ENCODE measurements at places on chromosomes 4 and X. TPM values are rescaled to one million over a fixed set of nuclear protein-coding genes. Genes with fewer than 3 reads are reported as not detected.

- no peaks in the 10 kb centered on the region for H3K27me3 ChIP-seq
These were observed 502.6 kb upstream of the TECRL start for GRCh38 chr4:64911846-64912245.

DNA sequence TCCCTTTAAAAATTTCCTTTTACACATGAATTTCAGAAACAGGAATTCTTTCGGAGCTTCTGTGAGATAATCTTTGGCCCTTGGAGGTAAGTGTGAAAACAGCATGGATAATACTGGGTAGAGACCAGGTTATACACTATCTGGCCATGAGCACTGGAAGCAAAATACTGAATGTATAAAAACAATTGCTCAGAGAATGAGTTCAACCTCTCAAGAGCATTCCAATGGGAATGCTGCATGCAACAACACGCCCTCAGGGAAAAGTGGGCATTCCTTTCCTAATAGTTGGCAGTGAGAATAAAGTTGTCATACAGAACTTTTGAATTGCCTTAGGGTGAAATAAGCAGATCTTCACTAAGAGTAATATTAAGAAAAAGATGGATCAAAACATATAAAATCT, 574.8 kb upstream of the DIPK2B start:
- peaks cover 18% of the 10 kb centered on the region for H3K4me1 ChIP-seq
- no peaks in the 10 kb centered on the region for H3K27me3 ChIP-seq
- H3K36me3 ChIP-seq = no peaks in the 10 kb centered on the region
- DNase-seq = no peak
- peak overlapping the region; percentile 20 for H3K27ac ChIP-seq

Gene AADAT
- total RNA-seq = 2.1 TPM

Gene AMBN
- total RNA-seq = not detected

DNA sequence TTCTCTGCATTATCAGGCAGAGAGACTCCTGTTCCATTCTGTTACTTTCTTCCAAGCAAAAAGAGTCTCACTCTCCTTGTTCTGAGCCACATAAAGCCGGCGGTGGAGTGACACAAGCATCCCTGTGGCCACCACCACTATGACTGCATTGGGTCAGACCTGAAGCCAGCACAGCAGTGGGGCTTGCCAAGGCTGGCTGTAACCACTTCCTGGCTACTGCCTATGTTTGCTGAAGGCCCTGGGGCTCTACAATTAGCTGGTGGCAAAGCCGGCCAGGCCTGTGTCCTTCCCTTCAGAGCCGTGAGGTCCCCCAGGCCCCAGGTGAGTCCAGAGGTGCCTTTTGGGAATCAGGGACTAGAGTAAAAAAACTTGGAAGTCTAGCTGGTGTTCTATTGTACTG, 31.8 kb downstream of the PLAC8 start:
- H3K27me3 ChIP-seq = no peaks in the 10 kb centered on the region
- H3K36me3 ChIP-seq = peaks cover 8% of the 10 kb centered on the region
- peaks cover 9% of the 10 kb centered on the region for H3K4me1 ChIP-seq
- peak; percentile 79 for DNase-seq
- H3K27ac ChIP-seq = peak overlapping the region; percentile 77

- no peaks in the 10 kb centered on the region for H3K27me3 ChIP-seq
- H3K4me1 ChIP-seq = peaks cover 18% of the 10 kb centered on the region
- no peak overlapping the region for H3K4me3 ChIP-seq
- DNase-seq = no peak
These were observed 99.5 kb downstream of the FBXW7 start for GRCh38 chr4:152436384-152436783.

Gene RASGEF1B
- total RNA-seq = 28.6 TPM

- peak overlapping the region; percentile 77 for H3K27ac ChIP-seq
- H3K4me1 ChIP-seq = peaks cover 48% of the 10 kb centered on the region
- H3K4me3 ChIP-seq = peak overlapping the region; percentile 49
- peak; percentile 96 for DNase-seq
- H3K36me3 ChIP-seq = peaks cover 19% of the 10 kb centered on the region
These were observed 2.1 kb downstream of the PLCXD1 start for GRCh38 chrX:283115-283845.

Gene SLC38A5
- 57.4 TPM for total RNA-seq

DNA sequence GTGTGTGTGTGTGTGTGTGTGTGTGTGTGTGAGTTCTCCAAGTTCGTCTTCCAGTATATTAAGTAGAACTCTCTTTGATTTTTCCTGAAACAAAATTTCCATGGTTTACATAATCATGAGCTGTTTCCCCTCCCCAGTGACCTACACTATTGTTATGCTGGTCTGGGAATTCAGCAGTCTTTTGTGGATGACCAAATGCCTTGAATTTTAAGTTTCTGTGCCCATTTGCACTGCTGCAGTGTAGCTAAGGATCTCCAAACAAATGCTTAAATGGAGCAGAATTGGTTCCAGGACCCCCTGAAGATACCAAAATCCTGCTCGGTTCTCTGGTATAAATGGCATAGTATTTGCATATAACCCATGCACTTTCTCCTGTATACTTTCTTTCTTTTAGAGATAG, 77.2 kb upstream of the SLC34A2 start:
- no peak overlapping the region for H3K4me3 ChIP-seq
- no peaks in the 10 kb centered on the region for H3K4me1 ChIP-seq
- H3K27me3 ChIP-seq = no peaks in the 10 kb centered on the region
- DNase-seq = no peak

GRCh38 chrX:110086916-110087484, 84.1 kb downstream of the TMEM164 start:
- no peak overlapping the region for H3K4me3 ChIP-seq
- H3K27ac ChIP-seq = no peak overlapping the region
- no peaks in the 10 kb centered on the region for H3K27me3 ChIP-seq
- no peak for DNase-seq

All from spleen (tissue), 13 donors.